Cardiac fibroblast (primary cell): ENCODE measurements at places on chromosomes 7 and 10.

DNA sequence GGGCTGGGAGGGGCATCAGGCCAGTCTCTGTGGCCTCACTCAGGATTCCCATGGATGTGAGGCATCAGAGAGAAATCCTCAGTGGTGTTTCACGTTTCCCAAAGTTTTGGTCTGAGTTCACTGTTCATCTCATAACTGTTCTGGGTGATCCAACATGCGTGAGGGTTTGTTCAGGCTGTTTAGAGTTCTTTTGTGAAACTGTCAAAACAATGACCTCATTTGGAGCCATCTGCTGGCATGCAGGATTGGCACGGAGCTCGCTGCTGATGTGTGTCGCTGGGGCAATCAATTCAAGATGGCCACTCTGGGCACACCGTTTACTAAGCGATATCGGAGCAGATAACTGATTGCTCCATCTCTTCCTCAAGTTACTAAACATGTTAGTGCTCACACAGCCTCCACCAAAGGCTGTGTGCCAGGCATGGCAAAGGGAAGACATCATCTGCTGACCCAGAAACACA, 365.6 kb downstream of the WDR11 start:
- DNase-seq, result no peak

GRCh38 chr7:158114056-158114850, 473.4 kb downstream of the PTPRN2 start:
- DNase-seq, result no peak

- no peak for DNase-seq
These were observed 13.1 kb upstream of the AKR1C3 start for GRCh38 chr10:5081091-5081490.

GRCh38 chr7:3995187-3995586, 686.9 kb upstream of the FOXK1 start:
- DNase-seq, result no peak

GRCh38 chr10:12513775-12514673, 164.7 kb downstream of the CAMK1D start:
- no peak for DNase-seq

DNA sequence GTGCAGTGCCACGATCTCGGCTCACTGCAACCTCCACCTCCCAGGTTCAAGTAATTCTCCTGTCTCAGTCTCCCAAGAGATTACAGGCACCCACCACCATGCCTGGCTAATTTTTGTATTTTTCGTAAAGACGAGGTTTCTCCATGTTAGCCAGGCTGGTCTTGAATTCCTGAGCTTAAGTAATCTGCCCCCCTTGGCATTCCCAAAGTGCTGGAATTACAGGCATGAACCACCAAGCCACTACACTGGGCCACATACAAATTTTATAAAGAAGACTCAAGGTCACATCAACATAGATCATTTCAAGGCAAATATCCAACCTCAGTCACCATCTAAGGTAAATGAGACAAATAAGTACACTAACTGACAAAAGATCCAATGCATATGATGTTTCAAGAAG, 32.1 kb downstream of the IGF2BP3 start:
- no peak for DNase-seq
